ENCODE measurements at places on chromosomes 5 and 9.

DNA sequence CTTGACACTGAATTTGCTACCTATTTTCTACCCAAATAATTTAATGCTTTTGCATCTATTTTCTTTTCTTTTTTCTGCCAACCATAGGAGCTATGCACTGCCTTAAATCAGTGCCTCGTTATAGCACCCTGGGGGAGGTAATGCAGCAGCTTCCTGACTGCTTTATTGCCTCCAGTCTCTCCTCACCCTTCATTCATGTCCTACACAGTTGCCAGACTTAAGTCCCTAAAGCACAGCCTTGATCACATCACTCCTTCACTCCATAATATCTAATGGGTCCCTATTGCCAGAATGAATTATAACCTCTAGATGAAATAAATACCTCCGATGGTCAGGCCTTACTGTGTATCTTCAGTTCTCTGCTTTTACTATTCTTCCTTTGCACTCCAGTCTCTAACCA, 211.2 kb upstream of the GLRA1 start:
- no peak for DNase-seq

DNA sequence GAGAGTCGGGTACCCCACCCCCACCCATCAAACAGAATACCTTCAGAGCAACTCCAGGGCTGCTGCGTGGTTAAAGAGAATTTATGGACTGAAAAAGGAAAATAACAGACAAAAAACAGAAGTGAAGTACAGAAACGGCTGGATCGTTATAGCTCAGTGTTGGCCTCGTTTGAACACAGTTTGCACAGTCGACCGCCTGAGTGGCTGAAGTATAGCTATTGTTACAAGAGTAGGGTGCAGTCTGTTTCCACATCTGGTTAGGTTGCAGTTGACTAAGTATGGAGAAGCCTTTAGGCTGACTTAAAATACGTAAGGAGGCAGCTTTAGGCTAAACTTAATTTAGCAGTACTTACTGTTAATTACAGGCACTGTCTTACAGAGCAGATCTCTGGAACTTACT, 121.2 kb downstream of the GCNT1 start:
- no peak for DNase-seq

- no peak for DNase-seq
These were observed 130.2 kb upstream of the ADAMTSL1 start for GRCh38 chr9:18343784-18344183.

GRCh38 chr9:13865869-13866268, 448.1 kb downstream of the NFIB start:
- DNase-seq = no peak

DNA sequence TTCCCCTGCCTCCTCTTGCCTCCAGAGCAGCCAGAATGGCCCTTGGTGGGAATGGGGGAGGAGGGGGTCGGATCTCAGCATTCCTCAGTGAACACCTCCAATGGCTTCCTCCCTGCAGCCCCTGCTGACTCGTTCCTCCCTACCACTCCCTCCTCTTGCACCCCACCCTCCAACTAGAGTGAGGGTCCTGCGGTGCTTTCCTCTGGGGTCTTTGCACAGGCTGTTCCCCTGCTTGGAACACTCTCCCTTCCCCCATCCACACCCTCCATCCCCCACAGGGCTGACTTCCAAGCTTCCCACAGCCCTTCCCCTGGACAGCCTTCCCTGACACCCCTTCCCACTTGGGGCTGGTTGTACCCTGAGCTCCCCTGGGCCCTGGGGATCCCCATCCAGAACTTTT, 70.4 kb upstream of the NEK6 start:
- no peak for DNase-seq

GRCh38 chr9:129609486-129610212, 11.3 kb downstream of the C9orf50 start:
- DNase-seq = peak; percentile 76

GRCh38 chr9:91986248-91986647, 36.2 kb upstream of the ROR2 start:
- no peak for DNase-seq

DNA sequence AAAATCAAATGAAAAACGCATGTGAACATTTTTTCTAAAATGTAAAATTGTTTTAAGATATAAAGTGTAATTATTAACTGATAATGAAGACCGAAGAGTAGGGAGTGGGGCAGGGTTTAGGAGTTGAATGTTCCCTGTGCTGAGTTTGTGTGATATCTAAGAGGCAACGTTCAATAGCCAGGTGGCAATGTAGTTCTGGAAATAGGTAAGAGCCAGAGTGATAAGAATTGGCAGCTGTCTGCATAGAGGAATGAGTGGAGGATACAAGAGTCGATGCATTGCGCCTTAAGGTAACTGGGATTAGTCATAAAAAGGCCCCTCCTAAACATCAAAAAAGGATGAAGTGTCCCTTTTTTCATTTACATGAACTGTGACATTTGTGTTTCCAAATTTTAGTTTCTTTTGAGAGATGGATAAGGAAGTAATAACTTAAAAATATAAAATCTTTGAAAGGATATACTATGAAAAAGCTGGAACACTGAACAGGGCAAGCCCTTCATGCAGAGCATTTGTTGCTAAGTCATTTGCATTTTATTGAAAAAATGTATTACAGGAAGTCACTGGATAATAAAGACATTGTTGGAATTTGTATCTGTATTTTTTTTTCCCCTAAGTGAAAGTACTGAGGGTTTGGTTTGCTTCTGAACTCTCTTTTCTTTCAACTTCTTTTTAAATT, 659.3 kb downstream of the ACTL7B start:
- no peak for DNase-seq

DNA sequence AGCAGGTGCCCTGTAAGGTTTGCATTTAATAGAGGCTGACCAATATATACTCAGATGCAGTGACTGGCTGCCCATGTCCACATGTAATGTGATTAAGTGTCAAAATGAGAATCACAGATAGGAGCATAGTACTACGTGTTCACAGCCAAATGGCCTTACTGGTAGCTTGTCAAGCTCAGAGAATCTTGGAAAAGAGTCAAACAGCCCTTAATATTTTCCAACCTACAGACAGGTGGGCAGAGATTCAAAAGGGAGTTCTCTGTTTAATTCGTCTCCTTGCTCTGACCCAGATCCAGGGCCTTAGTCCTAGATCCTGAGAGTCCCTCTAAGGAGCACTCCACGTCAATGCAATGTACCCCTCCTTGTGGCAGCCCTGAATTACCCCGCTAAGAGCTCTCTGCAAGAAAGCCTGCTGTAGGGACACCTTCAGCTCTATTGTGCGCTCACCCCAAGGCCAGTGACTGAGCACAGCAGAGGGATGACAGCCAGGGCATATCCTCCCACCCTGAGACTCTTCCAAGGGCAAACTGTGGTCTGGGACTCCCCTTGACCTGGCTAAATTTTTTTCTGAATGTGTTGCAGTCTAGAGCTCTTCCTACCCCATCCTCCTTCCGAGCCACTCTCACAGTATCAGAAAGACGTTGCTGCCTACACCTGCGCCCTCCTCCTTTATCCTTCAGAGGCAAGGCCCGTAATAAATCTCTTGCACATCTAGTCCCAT, 159.2 kb downstream of the SNCAIP start:
- no peak for DNase-seq

DNA sequence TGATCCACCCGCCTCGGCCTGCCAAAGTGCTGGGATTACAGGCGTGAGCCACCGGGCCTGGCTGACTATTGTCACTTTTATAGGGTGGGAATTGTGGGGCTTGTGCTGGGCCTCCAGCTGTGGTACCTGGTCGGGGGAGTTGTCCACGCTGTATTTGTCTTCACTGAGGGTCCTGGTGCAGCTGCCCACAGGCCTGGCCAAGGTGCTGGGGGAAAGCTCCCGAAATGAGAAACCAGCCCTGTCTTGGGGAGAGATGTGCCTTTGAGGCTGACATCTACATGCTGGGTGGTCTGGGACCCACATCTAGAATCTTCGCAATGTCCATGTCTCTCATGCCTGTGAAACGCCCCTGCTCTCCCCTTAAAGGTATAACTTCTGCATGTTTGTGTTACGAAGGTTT, 2.6 kb downstream of the EXOC3 start:
- DNase-seq = no peak

DNA sequence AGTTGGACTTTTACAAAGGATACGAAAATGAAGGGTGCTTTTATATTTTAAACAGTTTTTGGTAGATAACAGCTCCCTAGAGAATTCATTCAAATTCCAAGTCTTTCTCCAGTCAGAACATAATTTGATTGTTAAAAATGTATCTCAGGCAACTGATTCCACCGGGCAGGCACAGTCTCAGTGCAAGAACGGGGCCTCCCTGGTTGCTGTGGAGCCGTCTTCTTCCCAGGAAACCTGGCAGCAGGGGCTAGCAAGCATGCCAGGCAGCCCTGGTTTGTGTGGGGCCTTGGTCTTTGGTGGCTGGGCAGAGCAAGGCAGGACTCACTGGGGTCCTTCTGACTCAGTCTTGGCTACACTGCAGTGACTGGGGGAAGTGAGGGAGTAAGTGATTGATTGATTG, 143.5 kb downstream of the NXNL2 start:
- no peak for DNase-seq

DNA sequence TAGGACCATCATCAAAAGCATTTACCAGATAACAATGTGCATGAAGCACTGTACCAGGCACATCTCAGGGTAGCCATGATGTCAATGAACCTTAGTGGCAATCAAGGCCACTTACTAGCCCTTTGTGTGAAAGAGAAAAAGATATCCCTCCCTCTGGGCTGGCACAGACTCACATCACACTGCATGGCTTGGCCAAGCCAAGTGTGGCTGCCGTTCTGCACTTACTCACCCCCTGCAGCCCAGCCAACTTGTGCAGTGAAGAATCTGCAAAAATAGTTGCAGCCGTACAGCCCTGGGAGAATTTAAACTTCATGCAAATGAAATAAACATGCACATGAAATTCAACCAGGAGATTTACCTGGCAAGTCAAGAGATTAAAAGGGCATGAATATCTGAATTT, 333.5 kb downstream of the DEPDC1B start:
- no peak for DNase-seq

- DNase-seq = no peak
These were observed 118.2 kb upstream of the RPS23 start for GRCh38 chr5:82396396-82396795.

- no peak for DNase-seq
These were observed 7.9 kb upstream of the FOXE1 start for GRCh38 chr9:97845130-97845529.

DNA sequence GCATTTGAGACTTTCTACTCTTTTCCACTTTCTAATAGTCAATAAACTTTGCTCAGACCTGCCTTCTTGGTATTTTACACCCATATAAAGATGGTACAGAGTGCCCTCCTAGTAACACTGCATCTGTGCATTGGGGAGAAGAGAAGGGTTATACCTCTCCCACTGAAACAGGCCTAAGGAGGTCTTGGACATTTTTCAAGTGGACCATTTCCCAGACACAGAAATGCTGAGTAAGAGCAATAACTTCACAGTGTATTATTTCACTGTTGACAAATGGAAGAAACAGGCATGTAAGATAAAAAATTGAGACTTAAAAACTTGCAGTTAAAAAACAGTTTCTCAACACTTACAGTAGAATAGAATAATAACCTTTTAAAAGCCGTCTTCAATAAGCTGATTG, 1224.0 kb upstream of the CDH18 start:
- DNase-seq = no peak

- DNase-seq = no peak
These were observed 132.2 kb downstream of the ZNF354C start for GRCh38 chr5:179192185-179192890.

GRCh38 chr9:135926402-135927194, 19.3 kb upstream of the CAMSAP1 start:
- DNase-seq = no peak

GRCh38 chr5:56588636-56589480, 226.5 kb upstream of the MAP3K1 start:
- peak; percentile 78 for DNase-seq

DNA sequence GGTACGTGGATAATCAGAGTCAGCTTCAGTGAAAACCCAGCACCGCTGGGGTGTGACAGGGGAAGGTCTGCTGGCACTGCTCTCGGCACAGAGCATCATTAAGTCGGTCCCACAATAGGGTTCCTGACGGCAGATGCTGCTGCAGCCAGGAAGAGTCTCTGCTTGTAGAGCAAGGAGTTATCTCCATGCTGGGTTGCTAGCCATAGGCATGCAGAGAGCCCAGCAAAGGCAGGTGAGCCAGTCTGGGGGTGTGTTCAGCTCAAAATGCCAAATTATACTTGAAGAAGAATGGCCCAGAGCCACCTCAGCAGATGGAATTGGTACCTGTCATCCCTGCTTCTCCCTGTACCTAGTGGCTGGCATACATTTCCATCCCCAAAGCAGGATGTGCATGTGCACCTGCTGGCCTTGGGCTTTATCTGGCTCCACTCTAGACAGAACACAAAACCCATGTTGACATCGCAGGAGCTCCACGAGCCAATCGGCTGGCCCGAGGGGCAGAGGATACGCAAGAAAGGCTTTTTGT, 100.8 kb downstream of the WDR41 start:
- DNase-seq = no peak

DNA sequence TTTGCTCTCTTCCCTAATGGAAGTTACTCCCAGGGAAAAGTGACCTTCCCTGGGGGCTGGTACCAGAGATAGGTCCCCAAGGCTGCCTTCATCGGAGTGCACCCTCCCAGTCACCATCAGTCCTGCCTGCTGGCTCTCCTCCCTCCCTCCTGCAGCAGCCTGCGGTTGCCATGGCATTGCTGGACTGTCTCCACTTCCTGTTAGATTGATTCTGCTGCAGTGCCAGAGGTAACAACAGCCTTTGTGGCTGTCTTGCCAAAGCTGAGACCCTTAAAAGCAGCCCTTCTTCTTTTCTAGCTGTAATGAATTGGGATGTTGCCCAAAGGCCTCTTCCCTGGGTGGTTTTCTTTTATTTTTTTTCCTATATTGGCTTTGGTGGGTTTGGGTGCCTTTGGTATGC, 78.1 kb upstream of the PRLR start:
- no peak for DNase-seq

GRCh38 chr9:133142684-133143622, 20.8 kb downstream of the GBGT1 start:
- peak; percentile 68 for DNase-seq

GRCh38 chr9:110025551-110026170, 182.3 kb downstream of the C9orf152 start:
- DNase-seq = no peak

GRCh38 chr5:109748546-109748945, 58.8 kb downstream of the MAN2A1 start:
- no peak for DNase-seq

DNA sequence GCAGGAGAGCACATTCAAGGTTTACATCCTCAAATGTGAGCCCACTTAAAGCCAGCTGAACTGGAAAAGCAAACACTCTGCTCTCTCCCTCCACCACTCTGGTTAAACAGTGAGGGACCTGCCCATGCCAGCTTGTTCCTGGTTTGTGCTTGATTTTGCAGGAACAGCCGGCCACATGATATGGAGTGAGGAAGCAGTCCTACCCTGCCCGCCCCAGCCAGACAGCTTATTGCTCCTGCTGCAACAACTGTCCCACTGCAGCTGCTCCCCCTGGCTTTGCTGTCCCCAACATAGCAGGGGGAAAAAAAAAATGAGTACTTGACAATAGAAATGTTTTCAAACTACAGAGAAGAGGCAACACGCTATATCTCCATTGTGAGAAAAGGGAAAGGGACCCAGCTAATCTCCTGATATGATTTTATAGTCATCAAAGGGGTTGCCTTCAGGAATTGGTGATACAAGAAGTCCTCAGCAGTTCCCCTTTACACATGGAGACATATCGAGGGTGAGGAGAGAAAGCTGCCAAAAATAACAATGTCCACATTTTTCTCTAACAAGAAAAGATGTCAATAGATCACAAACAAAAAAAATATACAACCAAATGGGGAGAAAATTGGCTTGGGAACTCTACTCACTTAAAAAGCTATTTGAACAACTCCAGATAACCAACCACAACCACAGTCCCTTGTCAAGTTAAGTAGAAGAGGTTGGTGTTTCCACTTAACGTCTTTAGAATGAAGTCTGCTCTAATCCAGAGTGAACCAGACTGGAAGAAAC, 4.6 kb downstream of the MYO10 start:
- DNase-seq = peak; percentile 83

GRCh38 chr5:121979691-121980090, 17.9 kb downstream of the SRFBP1 start:
- no peak for DNase-seq

All from transverse colon (tissue), 4 donors.